ENCODE measurements at places on chromosomes 5 and 9.

DNA sequence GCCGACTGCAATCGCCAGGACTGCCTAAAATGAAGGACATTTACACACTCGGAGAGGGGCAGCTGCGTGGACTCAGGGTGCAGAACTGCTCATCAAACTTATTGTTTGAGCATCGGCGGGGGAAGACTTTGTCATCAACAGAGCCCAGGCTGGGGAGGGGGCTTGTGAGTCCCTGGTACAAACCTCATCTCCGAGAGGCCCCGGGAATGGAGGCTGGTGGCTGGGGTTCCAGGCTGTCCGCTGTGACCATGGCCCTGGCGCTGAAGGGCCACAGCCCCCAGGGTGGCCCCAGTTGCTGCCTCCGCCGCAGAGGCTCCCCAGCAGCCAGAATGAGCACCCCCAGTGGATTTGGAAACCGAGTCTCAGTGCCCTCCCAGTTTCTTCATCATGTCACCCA, 46.1 kb upstream of the RNU6ATAC start:
- DNase-seq: no peak

DNA sequence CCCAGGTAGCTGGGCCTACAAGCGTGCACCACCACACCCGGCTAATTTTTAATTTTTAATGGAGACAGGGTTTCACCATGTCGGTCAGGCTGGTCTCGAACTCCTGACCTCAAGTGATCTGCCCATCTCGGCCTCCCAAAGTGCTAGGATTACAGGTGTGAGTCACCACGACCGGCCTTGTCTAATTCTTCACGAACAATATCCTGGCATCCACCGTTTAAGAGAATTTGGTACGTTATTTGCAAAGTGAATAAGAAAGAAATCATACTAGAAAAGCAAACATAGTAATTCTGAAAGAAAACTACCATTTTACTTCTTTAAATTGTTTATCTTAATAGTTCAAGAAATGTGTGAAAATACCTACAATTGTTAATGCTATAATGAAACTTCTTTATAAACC, 42.9 kb upstream of the TRIO start:
- no peak for DNase-seq

GRCh38 chr5:598564-598890, 13.6 kb upstream of the CEP72 start:
- no peak for DNase-seq

- DNase-seq: no peak
These were observed 6.2 kb downstream of the TMEM8B start for GRCh38 chr9:35835216-35835632.

- no peak for DNase-seq
These were observed 137.2 kb upstream of the ZNF608 start for GRCh38 chr5:124883681-124884080.

- DNase-seq: no peak
These were observed 904 bp downstream of the GDNF start for GRCh38 chr5:37838933-37839341.

- no peak for DNase-seq
These were observed 38.1 kb downstream of the SLC12A2 start for GRCh38 chr5:128121651-128122050.

DNA sequence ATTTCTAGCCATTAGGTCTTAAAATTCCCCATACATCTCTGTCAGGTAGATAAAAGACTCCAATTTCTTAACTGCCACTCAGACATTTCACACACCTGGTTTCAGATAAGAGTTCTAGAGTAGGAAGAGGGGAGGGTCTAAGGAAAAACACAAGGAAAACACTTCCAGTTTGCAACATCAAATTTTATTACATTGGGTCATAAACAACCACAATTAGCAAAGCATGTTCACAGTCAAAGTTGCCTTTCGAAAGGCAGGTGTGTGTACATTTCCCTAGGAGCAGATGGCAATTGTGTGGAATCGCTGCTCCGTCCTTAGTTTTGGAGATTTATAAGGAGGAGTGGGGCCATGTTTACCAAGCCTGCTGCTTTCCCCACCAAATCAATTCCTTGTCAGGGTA, 120.8 kb downstream of the DMRT2 start:
- no peak for DNase-seq

- DNase-seq: no peak
These were observed 399.0 kb upstream of the BRINP1 start for GRCh38 chr9:119768266-119768665.

DNA sequence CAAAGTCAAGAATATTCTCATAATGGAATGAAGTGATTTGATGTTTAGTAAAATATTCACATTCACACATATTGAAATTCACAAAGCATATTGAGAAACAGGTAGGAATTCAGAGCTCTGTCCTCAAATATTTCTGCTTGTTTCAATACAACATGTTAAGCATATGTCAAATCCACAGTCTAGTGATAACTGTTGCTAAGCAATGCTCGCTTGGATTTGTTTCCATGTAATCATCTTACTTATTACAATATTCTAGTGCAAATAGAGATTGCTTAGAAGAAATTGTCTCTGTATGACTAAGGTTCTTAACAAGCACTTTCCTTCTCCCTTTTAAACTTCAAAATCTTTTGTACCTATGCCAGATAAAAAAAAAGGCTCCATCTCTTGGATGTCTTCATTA, 995.7 kb downstream of the CDH18 start:
- DNase-seq: no peak

- no peak for DNase-seq
These were observed 8.4 kb downstream of the SCAI start for GRCh38 chr9:125134976-125135375.

DNA sequence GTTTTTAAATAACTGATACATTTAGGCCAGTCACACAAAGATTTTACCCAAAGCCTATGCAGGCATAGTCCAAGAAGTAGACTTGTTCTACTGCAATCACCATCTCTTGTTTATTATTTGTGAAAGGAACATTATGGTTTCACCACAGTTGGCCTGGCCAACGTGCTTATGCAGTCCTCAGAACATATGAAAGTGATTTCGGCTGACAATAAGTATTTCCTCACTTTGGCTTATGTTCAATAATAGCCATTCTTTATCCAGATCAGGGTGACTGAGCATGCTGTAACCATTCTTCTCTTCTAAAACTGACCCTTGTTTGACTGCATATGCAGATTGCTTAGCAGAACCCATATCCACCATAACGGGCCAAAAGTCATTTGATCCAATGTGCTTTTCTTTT, 76.6 kb upstream of the CCDC152 start:
- DNase-seq: no peak

GRCh38 chr5:93902288-93902687, 160.9 kb upstream of the POU5F2 start:
- DNase-seq: no peak

DNA sequence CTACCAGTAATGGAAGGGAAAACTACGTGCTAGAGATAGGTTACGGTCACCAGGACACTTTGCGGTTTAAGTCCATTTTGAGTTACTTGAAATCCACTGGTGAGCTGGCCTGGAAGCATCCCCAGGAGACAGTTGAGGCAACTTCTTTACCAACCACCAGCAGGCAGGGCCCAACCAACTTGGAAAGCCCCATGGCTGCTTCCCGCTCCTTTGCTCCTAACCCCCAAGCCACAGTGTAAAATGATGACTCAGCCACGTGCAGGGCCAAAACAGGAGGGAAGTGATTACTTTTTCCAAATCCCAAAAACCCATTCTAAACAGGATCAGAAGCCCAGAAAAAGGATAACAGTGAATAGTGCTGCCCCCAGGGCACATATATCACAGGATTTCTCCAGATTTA, 87.4 kb downstream of the PAX5 start:
- no peak for DNase-seq

GRCh38 chr5:78758169-78758839, 109.7 kb upstream of the LHFPL2 start:
- no peak for DNase-seq

GRCh38 chr9:91517801-91518200, 94.2 kb upstream of the NFIL3 start:
- no peak for DNase-seq

DNA sequence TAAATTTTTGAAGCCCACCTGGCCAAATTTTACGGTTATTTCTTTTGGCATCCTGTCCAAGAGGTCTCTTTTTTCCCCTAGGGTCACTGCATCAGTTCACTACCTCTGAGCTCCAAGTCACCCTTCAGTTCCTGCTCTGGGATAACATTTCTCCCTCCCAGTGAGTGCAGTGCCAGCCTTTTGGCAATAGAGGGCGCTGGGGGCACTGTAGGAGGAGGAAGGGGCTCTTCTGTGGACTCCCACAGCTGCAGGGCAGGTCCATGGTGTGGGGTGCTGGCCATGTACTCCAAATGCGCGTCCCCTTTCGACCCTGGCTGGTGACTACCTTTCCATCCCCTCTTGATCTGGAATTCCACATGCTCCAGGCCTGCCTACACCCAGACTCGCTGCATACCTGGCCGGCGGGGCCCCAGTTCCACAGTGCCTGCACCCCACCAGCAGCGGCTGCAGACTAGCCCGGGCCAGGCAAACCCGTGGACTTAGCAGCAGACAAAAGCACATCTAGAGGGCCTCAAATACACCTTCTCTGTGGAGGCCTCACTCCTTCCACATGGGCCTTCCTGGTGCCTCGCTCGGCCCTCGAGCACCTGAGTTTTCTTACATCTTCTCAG, 20.3 kb upstream of the NINJ1 start:
- DNase-seq: no peak

Measured in non-pigmented ciliary epithelial cell (primary cell).